ENCODE measurements at places on chromosomes 3 and 15.

DNA sequence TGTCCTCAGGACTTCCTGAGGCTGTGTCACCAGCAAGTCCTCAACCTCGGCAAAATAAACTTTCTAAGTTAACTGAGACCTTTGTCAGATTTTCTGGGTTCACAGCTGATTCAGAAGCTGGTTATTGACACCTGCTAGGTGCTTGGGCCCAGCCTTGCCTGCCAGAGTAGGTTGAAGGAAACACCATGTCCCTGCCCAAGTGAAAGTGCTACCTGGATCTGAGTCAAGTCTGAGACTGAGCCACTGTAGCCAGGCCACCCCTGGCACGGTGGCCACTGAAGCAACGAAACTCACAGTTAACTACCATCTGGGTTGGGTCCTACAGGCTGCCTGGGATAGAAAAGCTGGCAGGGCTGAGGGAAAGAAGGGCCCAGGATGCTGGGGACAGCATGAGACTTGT lies 8.2 kb downstream of the HYAL2 start:
- no peak for DNase-seq

GRCh38 chr3:157427901-157428300 lies 8.7 kb upstream of the PTX3 start:
- DNase-seq, result no peak

DNA sequence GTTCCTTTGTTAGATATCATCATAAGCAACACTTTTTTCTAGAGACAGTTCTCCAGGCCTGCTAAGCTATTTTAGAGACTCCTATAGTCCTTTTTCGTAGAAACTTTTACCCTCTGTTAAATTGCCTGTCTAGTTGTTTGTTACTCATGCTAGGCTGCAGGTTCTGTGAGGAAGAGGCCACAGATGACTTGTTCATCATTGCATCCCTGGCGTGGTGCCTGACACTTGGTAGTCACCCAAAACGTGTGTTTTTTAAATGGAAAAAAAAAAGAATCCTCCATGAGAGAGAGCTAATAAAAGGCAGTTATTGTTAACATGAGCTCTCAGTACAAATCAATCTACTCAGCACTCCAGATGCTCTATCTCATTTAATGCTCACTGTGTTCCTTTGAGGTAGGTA lies 35.1 kb downstream of the CCDC54 start:
- DNase-seq, result no peak

DNA sequence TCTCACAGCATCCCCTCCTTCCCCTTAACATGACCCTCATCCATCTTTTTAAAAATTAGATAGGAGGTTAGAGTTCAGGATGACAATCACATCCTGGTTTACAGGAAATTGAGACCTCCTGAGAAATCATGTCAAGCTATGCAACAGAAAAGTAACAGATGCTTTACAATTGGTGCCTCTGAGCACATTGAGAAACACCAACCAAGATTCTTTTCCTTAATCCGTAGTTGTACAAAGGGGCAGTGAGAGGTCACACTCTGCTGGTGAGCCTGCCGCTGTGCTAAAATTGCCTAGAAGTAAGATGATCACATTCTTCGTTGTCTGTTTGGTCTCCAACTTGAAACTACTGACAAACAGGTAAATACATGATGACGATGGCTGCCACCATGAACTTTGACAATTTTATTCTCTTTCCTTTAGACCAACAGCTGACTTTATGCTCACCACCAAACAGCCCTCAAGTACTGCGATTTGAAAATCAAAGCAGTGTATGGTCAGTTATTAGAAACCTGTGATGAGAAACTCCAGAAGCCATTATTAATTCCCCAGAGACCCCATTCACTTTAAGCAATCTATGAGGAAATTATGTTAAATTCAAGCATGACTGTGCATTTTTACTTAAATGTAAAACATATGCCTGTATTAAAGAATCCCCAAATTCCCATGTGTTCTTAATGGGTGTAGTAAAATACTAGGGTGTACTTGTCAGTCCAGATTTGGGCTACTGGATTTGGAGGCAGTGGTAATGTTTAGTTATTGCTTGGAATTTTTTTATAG lies 210.7 kb upstream of the UBE2E1 start:
- no peak for DNase-seq

- no peak for DNase-seq
Observed at GRCh38 chr3:140467796-140468315, 210.0 kb upstream of the TRIM42 start.

- no peak for DNase-seq
Observed at GRCh38 chr15:31125061-31125460, 23.5 kb upstream of the TRPM1 start.

GRCh38 chr3:73622091-73622805 lies 2.5 kb downstream of the PDZRN3 start:
- DNase-seq, result no peak

- no peak for DNase-seq
Observed at GRCh38 chr3:142542054-142542453, 36.5 kb downstream of the ATR start.

- DNase-seq, result no peak
Observed at GRCh38 chr3:56173601-56174000, 294.7 kb downstream of the ERC2 start.

GRCh38 chr3:109057056-109057455 lies 60.9 kb downstream of the MORC1 start:
- no peak for DNase-seq

- no peak for DNase-seq
Observed at GRCh38 chr15:78148392-78149067, 632 bp upstream of the IDH3A start.

DNA sequence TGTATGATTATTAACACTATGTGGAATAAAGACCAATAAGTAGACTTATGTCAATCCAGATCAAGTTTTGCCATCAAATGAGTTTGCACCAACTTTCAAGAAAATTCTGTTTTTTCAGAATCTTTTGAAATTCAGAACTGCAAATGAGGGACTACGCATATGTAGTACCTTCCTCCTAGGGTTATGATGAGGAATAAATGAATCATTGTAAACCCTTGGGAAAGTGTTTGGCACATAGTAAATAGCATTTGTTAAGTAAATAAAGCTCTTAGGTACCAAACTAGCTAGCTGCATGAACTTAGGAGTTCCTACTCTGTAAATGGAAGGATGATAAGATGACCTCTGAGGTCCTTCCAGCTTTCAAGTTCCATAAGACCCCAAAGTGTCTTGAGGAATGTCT lies 242.6 kb upstream of the SETMAR start:
- DNase-seq, result no peak
